ENCODE measurements at places on chromosomes 13 and 19.

DNA sequence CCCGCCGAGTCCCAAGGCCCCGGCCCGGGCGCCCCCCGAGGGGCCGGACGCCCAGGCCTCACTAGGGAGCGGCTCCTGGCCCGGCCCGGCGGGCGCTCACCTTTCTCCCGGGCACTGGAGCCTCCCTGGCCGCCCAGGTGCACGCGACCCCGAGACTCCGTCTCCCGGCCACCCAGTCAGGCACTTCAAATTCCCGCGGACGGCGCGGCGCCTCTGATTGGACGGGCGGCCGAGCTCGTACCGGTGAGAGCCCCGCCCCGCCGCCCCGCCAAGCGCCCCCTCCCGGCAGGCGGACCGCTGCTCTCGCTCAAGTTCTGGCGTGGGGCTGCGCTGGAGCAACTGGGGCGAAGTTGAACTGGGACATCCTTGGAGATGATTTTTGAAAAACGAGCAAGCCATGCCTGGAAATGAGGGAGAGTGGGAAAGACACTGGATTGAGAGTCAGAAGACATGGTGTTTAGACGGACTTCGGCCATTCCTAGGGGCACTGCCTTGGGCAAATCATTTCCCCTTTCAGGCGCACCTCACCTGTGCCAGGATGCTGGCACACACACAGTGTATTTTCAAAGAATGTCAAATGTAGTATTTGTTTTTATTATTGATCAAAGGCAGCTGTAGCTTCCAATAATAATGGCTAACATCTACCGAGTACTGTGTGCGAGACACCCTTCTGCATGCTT lies 485.3 kb downstream of the UQCRFS1 start:
- peak; percentile 81 for DNase-seq

- DNase-seq = no peak
Observed at GRCh38 chr19:1254530-1255185, 6.3 kb downstream of the MIDN start.

DNA sequence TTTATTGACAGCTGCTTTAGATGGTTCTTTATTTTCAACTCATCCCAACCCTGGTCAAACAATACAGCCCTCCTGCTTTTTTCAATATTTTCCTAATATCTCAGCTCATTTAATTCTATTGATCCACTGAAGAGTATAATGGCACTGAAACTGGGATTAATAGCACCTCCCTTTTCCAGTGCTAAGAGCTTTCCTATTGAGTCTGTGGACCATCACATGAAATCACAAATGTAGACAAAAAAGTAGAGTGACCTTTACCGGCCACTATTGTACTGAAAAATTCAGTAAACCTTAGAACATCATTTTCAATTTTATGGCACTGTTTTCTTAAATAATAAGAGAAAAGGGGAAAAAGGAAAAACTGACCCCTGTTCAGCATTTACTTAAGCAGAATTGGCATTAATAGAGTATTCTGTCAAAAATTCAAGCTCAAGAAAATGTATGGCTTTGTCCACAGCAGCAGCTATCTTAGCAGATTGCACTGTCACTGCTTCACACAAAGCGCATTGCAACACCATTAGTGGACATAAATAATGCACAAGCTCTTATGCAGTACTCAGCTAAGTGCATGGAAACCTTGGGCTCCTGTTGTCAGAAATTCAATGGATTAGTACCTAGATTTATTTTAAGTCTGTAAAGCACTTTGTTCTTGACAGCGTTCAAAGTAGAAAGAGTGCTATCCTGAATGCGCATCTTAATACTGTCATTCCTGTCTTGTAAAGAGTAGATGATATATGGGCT lies 851.0 kb upstream of the KLHL1 start:
- no peak for DNase-seq

GRCh38 chr19:17021793-17022590 lies 4.6 kb downstream of the CPAMD8 start:
- no peak for DNase-seq

DNA sequence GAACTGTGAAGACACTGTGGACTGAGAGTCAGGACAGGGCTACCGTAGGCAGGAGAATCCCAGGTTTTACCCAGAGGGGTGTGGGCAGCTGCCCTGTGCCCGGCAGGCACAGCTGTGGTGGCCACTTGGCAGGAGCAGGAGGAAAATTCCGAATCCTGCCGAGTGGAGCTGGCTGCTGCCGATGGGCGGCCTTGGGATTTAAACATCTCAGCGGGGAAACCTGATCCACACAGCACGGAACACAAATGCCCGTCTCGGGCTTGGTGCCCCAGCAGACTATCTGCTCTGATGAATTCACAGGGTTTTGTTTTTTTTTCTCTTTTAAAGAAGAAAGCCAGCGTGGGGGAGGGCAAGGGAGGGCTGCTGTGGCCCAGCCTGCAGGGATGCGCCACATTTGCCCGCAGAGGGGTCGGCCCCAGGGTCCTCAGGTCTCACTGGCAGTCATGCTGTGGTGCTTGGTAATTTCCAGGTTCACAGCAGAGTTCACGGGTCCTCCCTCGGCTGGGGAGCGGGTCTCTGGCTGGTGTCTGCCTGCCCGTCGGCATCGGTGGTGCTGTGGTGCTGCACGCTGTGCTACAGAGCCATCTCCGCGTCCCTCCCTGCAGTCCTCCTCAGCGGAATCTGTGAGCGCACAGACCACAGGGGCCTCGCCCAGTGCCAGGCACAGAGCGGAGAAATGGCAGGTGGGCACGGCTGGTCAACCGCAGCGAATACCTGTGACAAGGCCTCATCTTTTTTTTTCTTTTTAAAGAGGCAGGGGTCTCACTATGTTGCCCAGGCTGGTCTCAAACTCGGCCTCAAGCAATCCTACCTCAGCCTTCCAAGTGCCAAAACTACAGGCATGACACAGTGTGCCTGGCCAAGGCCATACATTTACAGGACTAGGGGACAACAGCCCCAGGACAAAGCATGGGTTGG lies 28.1 kb downstream of the MPND start:
- DNase-seq = no peak

- no peak for DNase-seq
Observed at GRCh38 chr19:42514449-42514848, 13.8 kb downstream of the CEACAM1 start.

- no peak for DNase-seq
Observed at GRCh38 chr13:104796581-104796980, 1730.4 kb upstream of the SLC10A2 start.

- no peak for DNase-seq
Observed at GRCh38 chr13:109586509-109587346, 199.7 kb downstream of the IRS2 start.

GRCh38 chr13:37442996-37443395 lies 155.6 kb downstream of the POSTN start:
- no peak for DNase-seq

- DNase-seq = no peak
Observed at GRCh38 chr13:55266644-55267043, 1874.1 kb upstream of the PRR20A start.

DNA sequence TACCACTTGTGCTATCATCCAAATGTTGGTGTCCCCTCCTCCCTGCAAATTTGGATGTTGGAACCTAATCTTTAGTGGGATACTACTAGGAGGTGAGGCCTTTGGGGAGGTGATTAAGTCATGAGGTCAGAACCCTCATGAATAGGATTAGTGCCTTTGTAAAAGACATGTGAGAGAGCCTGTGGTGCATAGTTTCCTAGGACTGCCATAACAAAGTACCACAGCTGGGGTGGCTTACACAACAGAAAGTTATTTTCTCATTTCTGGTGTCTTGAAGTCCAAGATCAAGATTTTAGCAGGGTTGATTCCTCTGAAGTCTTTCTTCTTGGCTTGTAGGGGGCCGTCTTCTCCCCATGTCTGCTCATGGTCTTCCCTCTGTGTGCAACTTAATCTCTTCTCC lies 562.6 kb upstream of the ARGLU1 start:
- DNase-seq = no peak

DNA sequence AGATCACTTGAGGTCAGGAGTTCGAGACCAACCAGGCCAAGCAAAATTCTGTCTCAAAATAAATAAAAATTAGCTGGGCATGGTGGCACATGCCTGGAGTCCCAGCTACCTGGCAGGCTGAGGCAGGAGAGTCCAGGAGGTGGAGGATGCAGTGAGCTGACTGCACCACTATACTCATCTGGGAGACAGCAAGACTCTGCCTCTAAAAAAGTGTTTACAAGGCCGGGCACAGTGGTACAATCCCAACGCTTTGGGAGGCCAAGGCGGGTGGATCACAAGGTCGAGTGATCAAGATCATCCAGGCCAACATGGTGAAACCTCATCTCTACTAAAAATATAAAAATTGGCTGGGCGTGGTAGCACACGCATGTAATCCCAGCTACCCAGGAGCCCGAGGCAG lies 4.2 kb upstream of the DAPK3 start:
- DNase-seq = peak; percentile 25

GRCh38 chr19:31089681-31090080 lies 259.6 kb downstream of the TSHZ3 start:
- no peak for DNase-seq

- no peak for DNase-seq
Observed at GRCh38 chr13:88112526-88112925, 441.4 kb downstream of the SLITRK5 start.

- no peak for DNase-seq
Observed at GRCh38 chr19:3455960-3456601, 24.2 kb downstream of the SMIM24 start.

GRCh38 chr13:30561511-30561910 lies 56.2 kb upstream of the USPL1 start:
- no peak for DNase-seq

- peak; percentile 99 for DNase-seq
Observed at GRCh38 chr19:3573858-3574637, 1.3 kb downstream of the HMG20B start.

DNA sequence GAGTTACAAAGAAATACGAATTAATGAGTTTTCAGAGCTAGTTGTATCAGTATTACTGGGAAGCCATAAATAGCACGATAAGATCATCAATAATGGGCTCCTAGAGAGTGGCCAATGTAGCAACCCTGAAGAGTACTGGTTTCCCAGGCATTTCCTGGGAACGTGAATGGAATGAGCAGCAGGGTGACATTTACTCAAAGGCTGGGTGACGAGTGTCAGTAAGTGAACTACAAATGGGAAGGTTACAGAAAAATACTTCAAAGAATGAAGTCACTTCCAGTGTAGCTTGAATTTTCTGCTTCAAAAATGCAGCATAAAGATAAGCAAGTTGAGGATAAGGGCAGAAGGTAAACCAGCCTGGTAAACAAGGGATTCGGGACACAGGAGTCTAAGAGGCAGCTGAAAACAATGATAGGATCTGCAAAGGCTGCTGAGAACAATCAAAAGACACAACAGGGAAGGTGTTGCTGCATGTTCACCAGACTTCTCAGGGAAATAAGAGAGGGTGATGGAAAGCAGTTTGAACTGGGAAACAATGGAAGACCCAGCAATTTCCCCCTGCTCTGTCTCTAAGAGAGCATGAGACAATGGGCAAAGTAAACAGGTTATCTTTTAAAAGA lies 48.6 kb upstream of the POSTN start:
- DNase-seq = peak; percentile 32

DNA sequence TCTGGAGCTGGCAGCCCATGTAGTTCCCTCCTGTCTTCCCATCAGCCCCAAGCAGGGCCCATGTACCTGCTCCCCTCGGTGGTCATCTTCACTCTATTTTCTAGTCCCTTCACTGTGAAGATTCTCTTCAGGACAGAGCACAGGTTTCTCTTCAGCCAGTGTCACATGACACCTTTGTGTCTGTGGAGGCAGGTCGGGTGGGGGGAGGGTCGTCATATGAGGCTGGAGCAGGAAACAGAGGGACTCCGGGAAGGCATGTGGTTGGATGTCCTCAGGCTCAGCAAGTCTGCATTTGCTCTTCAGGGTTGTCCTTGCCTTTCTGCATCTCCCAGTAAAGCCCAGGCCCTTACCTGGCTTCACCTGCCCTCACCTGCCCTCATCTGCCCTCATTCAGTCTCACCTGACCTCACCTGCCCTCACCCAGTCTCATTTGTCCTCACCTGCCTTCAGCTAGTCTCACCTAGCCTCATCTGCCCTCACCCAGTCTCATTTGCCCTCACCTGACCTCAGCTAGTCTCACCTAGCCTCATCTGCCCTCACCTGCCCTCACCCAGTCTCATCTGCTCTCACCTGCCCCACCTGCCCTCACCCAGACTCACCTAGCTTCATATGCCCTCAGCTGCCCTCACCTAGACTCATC lies 120.3 kb downstream of the ZDHHC20 start:
- peak; percentile 89 for DNase-seq

- DNase-seq = no peak
Observed at GRCh38 chr13:93900731-93901130, 578.8 kb downstream of the DCT start.

GRCh38 chr13:33217256-33217655 lies 68.3 kb downstream of the STARD13 start:
- DNase-seq = no peak

- no peak for DNase-seq
Observed at GRCh38 chr13:97423300-97424045, 10.5 kb upstream of the RAP2A start.

GRCh38 chr19:42155796-42156195 lies 23.6 kb upstream of the POU2F2 start:
- peak; percentile 24 for DNase-seq

- no peak for DNase-seq
Observed at GRCh38 chr19:46499692-46500091, 4.0 kb upstream of the PNMA8B start.

DNA sequence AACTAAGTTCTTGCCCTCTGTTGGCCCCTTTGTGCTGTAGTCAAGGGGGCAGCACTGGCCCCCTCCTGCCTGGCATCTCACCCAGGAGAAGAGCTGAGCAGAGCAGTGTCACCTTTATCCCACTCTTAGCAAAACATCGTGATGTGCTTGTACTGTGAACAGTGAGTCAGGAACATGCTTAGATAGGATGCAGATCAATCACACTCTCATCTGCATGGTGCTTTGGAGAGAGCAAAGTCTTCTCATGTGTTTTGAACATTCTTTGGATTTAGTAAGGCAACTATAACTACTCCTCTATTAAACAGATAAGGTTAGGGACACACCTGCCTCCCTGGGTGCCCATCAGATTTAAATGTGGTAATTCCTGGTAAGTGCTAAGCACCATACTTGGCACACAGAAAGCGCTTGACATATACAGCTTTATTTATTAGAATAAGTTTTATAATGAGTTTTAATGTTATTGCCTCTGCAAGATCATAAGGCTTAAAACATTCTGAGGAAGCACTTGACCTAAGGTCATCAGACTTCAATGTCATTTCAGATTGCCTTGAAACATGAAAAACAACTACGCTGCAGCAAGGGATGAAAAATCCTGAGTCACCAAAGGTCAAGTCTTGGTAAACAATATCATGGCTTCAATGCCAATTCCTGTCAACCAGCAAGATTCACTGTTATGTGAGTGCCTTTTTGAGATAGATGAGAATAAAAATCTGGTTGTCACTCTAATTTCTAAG lies 82.4 kb upstream of the IRS2 start:
- no peak for DNase-seq

Data from ELF-1 (cell line).